Thoracic aorta (tissue), 2 donors: ENCODE measurements at places on chromosomes 12 and 14.

- no peaks in the 10 kb centered on the region for H3K36me3 ChIP-seq
- no peaks in the 10 kb centered on the region for H3K27me3 ChIP-seq
- peak overlapping the region; percentile 97 for H3K4me3 ChIP-seq
- peaks cover 6% of the 10 kb centered on the region for H3K4me1 ChIP-seq
These were observed 790 bp downstream of the NEDD1 start for GRCh38 chr12:96907671-96908422.

GRCh38 chr14:29553427-29553826 is 374.2 kb downstream of the PRKD1 start:
- no peak overlapping the region for H3K4me3 ChIP-seq
- no peaks in the 10 kb centered on the region for H3K27me3 ChIP-seq
- H3K36me3 ChIP-seq: no peaks in the 10 kb centered on the region
- H3K4me1 ChIP-seq: no peaks in the 10 kb centered on the region
- DNase-seq: no peak

GRCh38 chr14:53925201-53925766 is 31.3 kb downstream of the BMP4 start:
- DNase-seq: no peak
- no peak overlapping the region for H3K4me3 ChIP-seq
- no peak overlapping the region for H3K27ac ChIP-seq
- no peaks in the 10 kb centered on the region for H3K36me3 ChIP-seq

GRCh38 chr14:21768116-21768874 is 94.7 kb upstream of the OR4E1 start:
- no peaks in the 10 kb centered on the region for H3K27me3 ChIP-seq
- H3K4me1 ChIP-seq: no peaks in the 10 kb centered on the region
- H3K27ac ChIP-seq: no peak overlapping the region
- DNase-seq: no peak

DNA sequence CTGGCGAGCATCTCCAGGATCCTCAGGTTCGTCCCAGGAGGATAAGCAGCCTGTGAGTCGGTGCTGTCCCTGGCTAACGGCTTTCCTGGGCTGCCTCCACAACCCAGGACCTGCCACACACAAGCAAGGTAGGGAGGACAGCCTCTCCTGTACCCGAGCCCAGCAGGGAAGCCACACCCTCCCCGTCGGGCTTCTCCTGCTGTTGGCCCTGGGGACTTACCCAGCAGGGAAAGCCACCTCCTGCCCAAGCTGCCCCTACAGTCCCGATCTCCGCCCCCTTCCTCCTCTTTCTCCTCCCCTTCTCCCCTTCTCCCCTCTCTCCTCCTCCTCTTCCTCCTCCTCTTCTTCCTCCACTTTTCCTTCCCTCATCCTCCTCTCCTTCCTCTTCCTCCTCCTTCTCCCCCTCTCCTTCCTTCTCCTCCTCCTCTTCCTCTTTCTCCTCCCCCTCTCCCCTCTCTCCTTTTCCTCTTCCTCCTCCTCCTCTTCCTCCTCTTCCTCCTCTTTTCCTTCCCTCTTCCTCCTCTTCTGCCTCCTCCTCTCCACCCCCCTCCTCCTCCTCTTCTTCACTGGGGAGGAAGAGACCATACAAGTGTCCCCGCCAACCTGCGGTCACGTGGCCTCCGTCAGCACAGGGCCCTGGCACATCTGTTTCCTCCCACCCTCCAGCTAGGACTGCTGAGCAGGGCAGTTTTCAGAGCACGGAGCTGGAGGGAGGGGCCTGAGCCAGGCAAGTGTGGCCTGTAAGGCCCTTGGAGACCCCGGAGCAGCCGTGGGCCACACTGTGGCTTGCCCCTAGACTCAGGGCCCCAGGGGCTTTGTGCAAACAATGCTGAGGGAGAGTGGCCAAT is 17.3 kb upstream of the RFLNA start:
- H3K27me3 ChIP-seq: no peaks in the 10 kb centered on the region
- no peak overlapping the region for H3K27ac ChIP-seq
- DNase-seq: no peak
- no peaks in the 10 kb centered on the region for H3K36me3 ChIP-seq

DNA sequence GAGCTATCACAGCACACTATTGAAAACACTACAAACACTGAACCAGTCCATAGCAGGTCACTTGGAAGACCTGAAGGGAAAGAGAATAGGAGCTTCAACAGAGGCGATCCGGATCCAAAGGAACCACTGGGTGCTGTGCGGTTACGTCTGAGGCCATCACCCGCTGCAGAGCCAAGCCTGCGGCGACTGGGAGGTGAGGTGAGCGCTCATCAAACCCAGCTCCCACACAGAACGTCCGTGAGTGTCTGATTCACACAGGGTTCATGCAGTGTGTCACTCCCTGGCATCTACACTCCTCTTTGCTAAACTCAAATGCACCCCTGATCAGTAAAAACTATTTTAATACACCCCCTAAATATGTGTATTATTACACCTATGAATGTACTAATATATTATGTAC is 64.1 kb downstream of the TMEM132D start:
- no peak overlapping the region for H3K4me3 ChIP-seq
- no peaks in the 10 kb centered on the region for H3K27me3 ChIP-seq
- H3K4me1 ChIP-seq: no peaks in the 10 kb centered on the region
- no peak overlapping the region for H3K27ac ChIP-seq
- H3K36me3 ChIP-seq: no peaks in the 10 kb centered on the region

GRCh38 chr12:130401703-130402102 is 64.0 kb downstream of the PIWIL1 start:
- no peak overlapping the region for H3K27ac ChIP-seq
- H3K4me3 ChIP-seq: no peak overlapping the region
- DNase-seq: no peak
- H3K36me3 ChIP-seq: no peaks in the 10 kb centered on the region
- no peaks in the 10 kb centered on the region for H3K27me3 ChIP-seq

DNA sequence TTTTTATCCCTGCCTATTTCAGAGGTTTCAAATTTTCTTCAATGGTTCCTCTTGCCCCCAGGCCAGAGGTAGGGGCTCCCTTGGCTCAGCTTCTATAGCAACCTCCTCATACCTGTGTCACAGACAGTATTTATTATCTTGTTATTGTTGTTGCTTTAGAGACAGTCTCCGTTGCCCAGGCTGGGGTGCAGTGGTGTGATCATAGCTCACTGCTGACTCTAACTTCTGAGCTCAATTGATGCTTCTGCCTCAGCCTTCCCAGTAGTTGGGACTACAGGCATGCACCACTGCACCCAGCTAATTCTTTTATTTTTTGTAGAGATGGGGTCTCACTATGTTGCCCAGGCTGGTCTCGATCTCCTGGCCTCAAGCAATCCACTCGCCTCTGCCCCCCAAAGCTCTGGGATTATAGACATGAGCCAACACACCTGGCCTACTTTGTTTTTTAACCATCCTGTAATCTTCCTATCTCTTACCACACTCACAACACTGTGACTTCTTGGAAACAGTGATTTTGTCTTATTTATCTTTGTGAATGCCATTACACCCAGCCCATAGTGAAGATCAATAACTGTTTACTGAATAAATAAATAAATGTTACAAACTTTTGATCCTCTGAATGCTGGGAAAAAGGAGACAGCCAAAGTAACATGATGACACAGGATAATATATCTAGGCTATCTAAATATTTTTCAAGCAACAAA is 95.9 kb downstream of the PHLDA1 start:
- H3K36me3 ChIP-seq: no peaks in the 10 kb centered on the region
- H3K27ac ChIP-seq: no peak overlapping the region
- no peak overlapping the region for H3K4me3 ChIP-seq
- peaks cover 15% of the 10 kb centered on the region for H3K4me1 ChIP-seq
- H3K27me3 ChIP-seq: no peaks in the 10 kb centered on the region

- H3K36me3 ChIP-seq: no peaks in the 10 kb centered on the region
- no peak overlapping the region for H3K4me3 ChIP-seq
- H3K27ac ChIP-seq: no peak overlapping the region
- H3K27me3 ChIP-seq: no peaks in the 10 kb centered on the region
- DNase-seq: no peak
These were observed 194.8 kb downstream of the LRIG3 start for GRCh38 chr12:58725400-58726105.

DNA sequence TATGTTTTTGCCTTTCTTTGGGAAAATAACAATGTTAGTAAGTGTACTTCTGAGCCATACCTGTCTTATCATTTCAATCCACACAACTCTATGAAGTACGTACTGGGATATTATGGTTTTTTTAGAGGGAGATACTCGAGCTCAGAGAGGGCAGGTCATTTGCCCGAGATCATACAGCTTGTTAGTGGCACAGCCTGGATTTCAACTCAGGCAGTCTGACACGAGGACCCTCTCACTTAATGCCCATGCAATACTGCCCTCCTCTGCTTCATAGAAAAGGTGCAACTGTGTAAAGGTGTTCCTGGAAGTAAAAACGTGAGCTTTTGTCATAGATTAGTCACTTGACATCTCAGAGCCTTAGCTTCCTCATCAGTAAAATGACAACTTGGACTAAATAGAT is 128.0 kb downstream of the NDUFA12 start:
- no peak overlapping the region for H3K4me3 ChIP-seq
- no peaks in the 10 kb centered on the region for H3K36me3 ChIP-seq
- peaks cover 6% of the 10 kb centered on the region for H3K4me1 ChIP-seq
- DNase-seq: no peak
- H3K27me3 ChIP-seq: peaks cover 15% of the 10 kb centered on the region

DNA sequence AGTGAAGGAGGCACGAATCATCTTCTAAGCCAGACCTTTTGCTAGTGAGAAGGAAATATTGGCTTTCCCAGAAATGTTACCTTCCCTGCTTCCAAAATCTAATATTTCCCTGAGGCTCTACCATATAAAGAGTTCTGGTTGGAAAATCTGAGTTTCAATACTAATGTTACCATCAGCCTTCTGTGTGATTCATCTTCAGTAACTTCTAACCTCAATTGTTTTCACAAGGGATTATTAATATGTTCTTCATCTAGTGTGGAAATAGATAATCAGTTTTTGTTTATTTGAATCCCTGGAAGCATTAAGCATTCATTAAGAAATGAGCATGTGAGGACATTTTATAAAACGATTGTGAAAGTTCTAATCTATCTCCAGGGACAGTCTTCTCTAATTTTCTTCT is 720.9 kb downstream of the AACS start:
- no peaks in the 10 kb centered on the region for H3K4me1 ChIP-seq
- no peaks in the 10 kb centered on the region for H3K36me3 ChIP-seq
- H3K27me3 ChIP-seq: no peaks in the 10 kb centered on the region
- no peak overlapping the region for H3K27ac ChIP-seq

- no peak for DNase-seq
- H3K4me3 ChIP-seq: no peak overlapping the region
- no peaks in the 10 kb centered on the region for H3K4me1 ChIP-seq
These were observed 10.6 kb downstream of the KCNK13 start for GRCh38 chr14:90072350-90072749.

DNA sequence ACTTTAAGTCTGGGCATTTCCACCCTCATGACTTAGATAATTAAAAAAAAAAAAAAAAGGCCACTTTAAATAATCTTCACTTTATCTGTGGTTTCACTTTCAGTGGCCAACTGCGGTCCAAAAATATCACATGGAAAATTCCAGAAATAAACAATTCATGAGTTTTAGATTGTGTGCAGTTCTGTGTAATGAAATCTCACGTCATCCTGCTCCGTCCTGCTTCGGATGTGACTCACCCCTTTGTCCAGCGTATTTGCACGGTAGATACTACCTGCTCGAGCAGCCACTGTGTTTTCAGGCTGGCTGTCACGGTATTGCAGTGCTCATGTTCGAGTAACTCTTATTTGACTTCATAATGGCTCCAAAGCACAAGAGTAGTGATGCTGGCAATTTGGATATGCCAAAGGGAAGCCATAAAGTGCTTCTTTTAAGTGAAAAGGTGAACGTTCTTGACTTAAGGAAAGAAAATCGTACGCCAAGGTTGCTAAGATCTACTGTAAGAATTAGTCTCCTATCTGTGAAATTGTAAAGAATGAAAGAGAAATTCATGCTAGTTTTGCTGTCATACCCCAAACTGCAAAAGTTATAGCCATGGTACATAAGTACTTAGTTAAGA is 2.4 kb downstream of the E2F7 start:
- no peaks in the 10 kb centered on the region for H3K36me3 ChIP-seq
- peaks cover 12% of the 10 kb centered on the region for H3K4me1 ChIP-seq
- no peak overlapping the region for H3K27ac ChIP-seq
- no peaks in the 10 kb centered on the region for H3K27me3 ChIP-seq
- DNase-seq: no peak
- peak overlapping the region; percentile 40 for H3K4me3 ChIP-seq

DNA sequence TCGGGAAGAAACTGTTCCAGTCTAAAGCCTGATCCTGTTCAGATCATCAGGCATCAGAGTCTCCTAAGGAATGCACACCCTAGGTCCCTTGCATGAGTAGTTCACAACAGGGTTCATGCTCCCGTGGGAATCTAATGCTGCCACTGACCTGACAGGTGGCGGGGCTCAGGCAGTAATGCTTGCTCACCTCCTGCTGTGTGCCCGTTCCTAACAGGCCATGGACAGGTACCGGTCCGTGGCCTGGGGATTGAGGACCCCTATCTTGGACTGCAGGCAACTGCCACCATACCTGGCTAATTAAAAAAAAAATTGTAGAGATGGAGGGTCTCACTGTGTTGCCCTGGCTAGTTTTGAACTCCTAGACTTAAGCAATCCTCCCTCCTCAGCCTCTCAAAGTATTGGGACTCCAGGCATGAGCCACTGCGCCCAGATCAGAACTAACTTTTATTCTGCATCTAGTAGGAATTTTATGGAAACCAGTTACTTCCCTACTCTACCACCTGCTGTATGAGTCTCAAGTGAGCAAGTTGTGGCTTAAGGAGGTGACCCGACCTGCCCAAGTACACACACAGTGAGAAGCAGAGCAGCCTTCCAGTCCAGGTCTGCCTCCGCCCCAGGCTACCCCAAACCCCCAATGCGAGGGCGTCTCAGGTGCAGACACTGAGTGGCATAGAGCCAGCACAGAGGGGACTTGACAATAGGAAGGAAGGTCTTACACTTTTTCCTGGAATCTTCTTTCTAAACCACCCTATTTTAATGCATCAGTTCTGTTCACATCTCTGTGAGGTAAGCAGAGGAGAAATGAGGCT is 2.5 kb upstream of the PAPLN start:
- DNase-seq: no peak
- no peak overlapping the region for H3K4me3 ChIP-seq
- H3K27me3 ChIP-seq: no peaks in the 10 kb centered on the region
- no peaks in the 10 kb centered on the region for H3K36me3 ChIP-seq
- peaks cover 29% of the 10 kb centered on the region for H3K4me1 ChIP-seq

- H3K4me1 ChIP-seq: no peaks in the 10 kb centered on the region
- H3K4me3 ChIP-seq: no peak overlapping the region
- no peak overlapping the region for H3K27ac ChIP-seq
These were observed 23.7 kb downstream of the SRRM4 start for GRCh38 chr12:119005085-119005484.

- no peaks in the 10 kb centered on the region for H3K36me3 ChIP-seq
- H3K4me1 ChIP-seq: peaks cover 51% of the 10 kb centered on the region
- peak overlapping the region; percentile 97 for H3K4me3 ChIP-seq
- no peaks in the 10 kb centered on the region for H3K27me3 ChIP-seq
- H3K27ac ChIP-seq: peak overlapping the region; percentile 93
These were observed 3.0 kb downstream of the ETV6 start for GRCh38 chr12:11652351-11653040.

- H3K27ac ChIP-seq: peak overlapping the region; percentile 90
- DNase-seq: no peak
- peaks cover 10% of the 10 kb centered on the region for H3K36me3 ChIP-seq
- H3K4me1 ChIP-seq: peaks cover 71% of the 10 kb centered on the region
- no peaks in the 10 kb centered on the region for H3K27me3 ChIP-seq
These were observed 2.0 kb downstream of the ATN1 start for GRCh38 chr12:6929466-6930452.
